ENCODE measurements at places on chromosomes 2 and 18.
A peak's percentile ranks its signal among the peaks of the same experiment; 100 is the strongest.

- no peak overlapping the region for H3K27ac ChIP-seq
- H3K27me3 ChIP-seq: no peaks in the 10 kb centered on the region
- no peaks in the 10 kb centered on the region for H3K36me3 ChIP-seq
- H3K4me1 ChIP-seq: no peaks in the 10 kb centered on the region
- H3K4me3 ChIP-seq: no peak overlapping the region
- DNase-seq: no peak
Observed at GRCh38 chr18:78543201-78543725, 436.4 kb upstream of the SALL3 start.

GRCh38 chr2:101476605-101477208 is 1.8 kb upstream of the RFX8 start:
- no peak for DNase-seq
- H3K4me3 ChIP-seq: no peak overlapping the region
- H3K27ac ChIP-seq: no peak overlapping the region
- H3K27me3 ChIP-seq: no peaks in the 10 kb centered on the region
- peaks cover 11% of the 10 kb centered on the region for H3K4me1 ChIP-seq
- no peaks in the 10 kb centered on the region for H3K36me3 ChIP-seq

DNA sequence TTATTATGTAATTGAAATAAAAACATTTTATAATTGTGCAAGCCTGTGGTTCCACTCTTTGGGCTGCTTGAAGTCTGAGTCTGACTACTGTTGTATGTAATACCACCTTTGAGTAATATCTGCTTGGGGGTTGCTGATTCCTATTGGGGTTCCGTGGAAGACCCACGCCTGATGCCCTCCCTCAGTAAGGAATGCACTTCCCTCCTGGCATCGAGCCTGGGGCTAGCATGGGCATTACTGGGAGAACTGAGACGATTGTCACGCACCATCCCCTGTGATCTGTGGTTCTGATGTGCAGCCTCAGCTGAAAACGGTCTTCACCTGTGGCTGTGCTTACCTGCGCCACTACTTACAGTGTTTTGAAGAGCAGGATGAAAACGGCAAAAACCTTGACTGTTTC is 32.7 kb upstream of the RBM44 start:
- no peak overlapping the region for H3K4me3 ChIP-seq
- no peaks in the 10 kb centered on the region for H3K4me1 ChIP-seq
- peaks cover 11% of the 10 kb centered on the region for H3K36me3 ChIP-seq
- H3K27ac ChIP-seq: no peak overlapping the region
- no peak for DNase-seq

GRCh38 chr2:223696719-223697118 is 94.6 kb upstream of the SCG2 start:
- no peaks in the 10 kb centered on the region for H3K4me1 ChIP-seq
- H3K4me3 ChIP-seq: no peak overlapping the region
- no peaks in the 10 kb centered on the region for H3K36me3 ChIP-seq
- no peak for DNase-seq

- H3K36me3 ChIP-seq: no peaks in the 10 kb centered on the region
- H3K4me1 ChIP-seq: 0 out of 2 replicates have a peak, but pooled peaks cover 2% of the 10 kb centered on the region
Observed at GRCh38 chr2:65566617-65567016, 134.2 kb upstream of the SPRED2 start.

DNA sequence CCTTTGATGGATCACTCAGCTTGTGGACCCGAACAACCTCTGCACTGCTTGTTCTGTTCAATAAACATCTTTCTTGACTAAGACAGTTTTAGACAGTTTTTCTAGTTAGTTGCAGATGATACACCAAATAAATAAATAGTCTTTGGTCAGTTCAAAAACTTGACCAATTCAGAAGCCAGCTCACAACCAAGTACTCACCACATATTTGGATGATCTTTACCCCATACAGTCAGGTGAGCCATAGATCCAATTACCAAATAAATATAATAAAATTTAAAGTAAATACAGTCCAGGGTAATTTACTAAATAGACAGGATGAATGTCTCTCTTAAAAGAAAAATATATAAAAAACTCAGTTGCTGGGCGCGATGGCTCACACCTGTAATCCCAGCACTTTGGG is 18.2 kb downstream of the SCN3A start:
- DNase-seq: no peak
- H3K36me3 ChIP-seq: no peaks in the 10 kb centered on the region
- no peak overlapping the region for H3K4me3 ChIP-seq
- no peak overlapping the region for H3K27ac ChIP-seq

DNA sequence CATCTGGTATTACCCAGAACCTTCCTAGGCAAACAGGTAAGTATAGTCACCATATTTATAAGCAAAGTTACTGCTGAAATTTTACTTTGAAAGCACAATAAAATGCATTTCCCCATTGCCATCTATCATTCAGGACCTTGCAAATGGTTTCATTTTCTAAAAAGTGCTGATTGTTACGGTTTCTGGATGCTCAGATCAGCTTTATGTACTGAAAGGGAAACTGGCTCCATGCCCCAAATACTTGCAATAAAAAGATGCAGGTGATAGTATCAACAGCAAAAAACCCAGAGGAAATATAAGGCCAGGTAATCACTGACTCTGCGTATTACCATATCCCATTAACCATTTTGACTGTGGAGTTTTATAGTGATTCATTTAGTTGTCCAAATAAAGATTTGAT is 1150.7 kb upstream of the CRIM1 start:
- H3K36me3 ChIP-seq: no peaks in the 10 kb centered on the region
- H3K27me3 ChIP-seq: peaks cover 1% of the 10 kb centered on the region
- H3K4me1 ChIP-seq: no peaks in the 10 kb centered on the region
- H3K4me3 ChIP-seq: no peak overlapping the region
- no peak for DNase-seq

- H3K27me3 ChIP-seq: no peaks in the 10 kb centered on the region
Observed at GRCh38 chr2:227612546-227613271, 1.9 kb downstream of the SCYGR3 start.

DNA sequence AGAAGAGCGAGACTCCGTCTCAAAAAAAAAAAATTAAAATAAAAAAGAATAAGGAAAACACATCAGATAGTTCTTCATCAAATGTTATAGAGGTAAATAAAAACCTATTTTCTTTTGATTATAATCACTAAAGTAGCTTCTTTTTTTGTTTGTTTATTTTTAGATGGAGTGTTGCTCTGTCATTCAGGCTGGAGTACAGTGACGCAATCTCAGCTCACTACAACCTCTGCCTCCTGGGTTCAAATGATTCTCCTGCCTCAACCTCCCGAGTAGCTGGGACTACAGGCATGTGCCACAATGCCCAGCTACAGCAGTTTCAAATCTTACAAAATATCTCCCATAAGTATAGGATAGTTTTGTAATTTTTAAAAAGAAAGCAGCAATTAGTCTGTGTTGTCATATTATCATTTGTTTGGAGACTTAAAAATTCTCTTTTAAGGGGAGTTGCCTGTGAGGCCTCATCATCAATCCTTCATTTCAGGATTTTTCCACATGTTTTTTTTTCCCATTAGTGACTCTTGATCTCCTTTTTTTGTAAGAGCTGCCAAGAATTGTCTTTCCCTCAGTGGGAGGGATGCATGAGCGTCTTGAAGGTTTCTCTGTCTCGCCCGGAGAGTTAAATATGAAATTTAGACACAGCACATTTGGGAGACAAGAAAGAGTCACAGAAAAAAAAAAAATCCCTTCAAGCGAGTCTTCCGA is 275.9 kb downstream of the CDCA7 start:
- H3K4me3 ChIP-seq: no peak overlapping the region
- H3K27ac ChIP-seq: no peak overlapping the region
- no peaks in the 10 kb centered on the region for H3K27me3 ChIP-seq
- no peak for DNase-seq
- no peaks in the 10 kb centered on the region for H3K4me1 ChIP-seq

- no peaks in the 10 kb centered on the region for H3K27me3 ChIP-seq
- H3K36me3 ChIP-seq: no peaks in the 10 kb centered on the region
- H3K4me1 ChIP-seq: peaks cover 2% of the 10 kb centered on the region
- DNase-seq: no peak
Observed at GRCh38 chr2:124250433-124250832, 225.3 kb downstream of the CNTNAP5 start.

- no peaks in the 10 kb centered on the region for H3K27me3 ChIP-seq
- peaks cover 3% of the 10 kb centered on the region for H3K4me1 ChIP-seq
- H3K27ac ChIP-seq: no peak overlapping the region
- no peaks in the 10 kb centered on the region for H3K36me3 ChIP-seq
Observed at GRCh38 chr2:16172324-16173175, 232.2 kb downstream of the MYCN start.

DNA sequence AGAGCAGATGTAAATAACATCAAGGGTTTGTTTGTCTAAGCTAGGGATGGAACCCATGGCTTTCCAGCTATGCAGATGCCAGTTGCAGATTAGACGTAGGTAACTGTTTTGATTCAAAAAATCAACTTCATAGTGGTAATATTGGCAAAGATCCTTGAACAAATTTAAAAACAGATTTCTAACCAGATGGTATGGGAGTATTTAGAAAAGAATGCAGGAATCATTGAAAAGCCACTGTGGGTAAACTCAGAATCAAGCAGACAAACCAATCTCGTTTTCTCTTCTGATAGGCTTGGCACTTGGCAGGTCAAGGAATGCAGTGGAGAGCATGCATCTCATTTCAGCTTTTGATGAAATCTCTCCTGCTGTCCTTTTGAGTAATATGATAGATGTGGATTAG is 377.5 kb downstream of the CLIP4 start:
- no peak overlapping the region for H3K4me3 ChIP-seq
- no peak for DNase-seq
- no peaks in the 10 kb centered on the region for H3K27me3 ChIP-seq
- H3K36me3 ChIP-seq: no peaks in the 10 kb centered on the region
- peaks cover 3% of the 10 kb centered on the region for H3K4me1 ChIP-seq
- H3K27ac ChIP-seq: no peak overlapping the region

- no peaks in the 10 kb centered on the region for H3K27me3 ChIP-seq
- DNase-seq: no peak
- H3K4me1 ChIP-seq: no peaks in the 10 kb centered on the region
- H3K4me3 ChIP-seq: no peak overlapping the region
Observed at GRCh38 chr2:14364471-14364870, 268.0 kb upstream of the LRATD1 start.

GRCh38 chr2:189249901-189250300 is 70.3 kb upstream of the COL5A2 start:
- no peaks in the 10 kb centered on the region for H3K4me1 ChIP-seq
- no peak overlapping the region for H3K4me3 ChIP-seq
- no peak overlapping the region for H3K27ac ChIP-seq
- H3K27me3 ChIP-seq: no peaks in the 10 kb centered on the region

- H3K27ac ChIP-seq: no peak overlapping the region
- H3K36me3 ChIP-seq: no peaks in the 10 kb centered on the region
- DNase-seq: no peak
- no peak overlapping the region for H3K4me3 ChIP-seq
Observed at GRCh38 chr2:121809607-121810006, 54.2 kb downstream of the TSN start.

- peak; percentile 97 for DNase-seq
- peaks cover 9% of the 10 kb centered on the region for H3K4me1 ChIP-seq
- H3K4me3 ChIP-seq: peak overlapping the region; percentile 38
- H3K27ac ChIP-seq: no peak overlapping the region
- peaks cover 11% of the 10 kb centered on the region for H3K27me3 ChIP-seq
Observed at GRCh38 chr2:219308142-219309101, 779 bp downstream of the PTPRN start.

GRCh38 chr2:168773719-168774521 is 28.5 kb upstream of the NOSTRIN start:
- no peaks in the 10 kb centered on the region for H3K4me1 ChIP-seq
- peaks cover 5% of the 10 kb centered on the region for H3K36me3 ChIP-seq
- H3K27me3 ChIP-seq: no peaks in the 10 kb centered on the region

DNA sequence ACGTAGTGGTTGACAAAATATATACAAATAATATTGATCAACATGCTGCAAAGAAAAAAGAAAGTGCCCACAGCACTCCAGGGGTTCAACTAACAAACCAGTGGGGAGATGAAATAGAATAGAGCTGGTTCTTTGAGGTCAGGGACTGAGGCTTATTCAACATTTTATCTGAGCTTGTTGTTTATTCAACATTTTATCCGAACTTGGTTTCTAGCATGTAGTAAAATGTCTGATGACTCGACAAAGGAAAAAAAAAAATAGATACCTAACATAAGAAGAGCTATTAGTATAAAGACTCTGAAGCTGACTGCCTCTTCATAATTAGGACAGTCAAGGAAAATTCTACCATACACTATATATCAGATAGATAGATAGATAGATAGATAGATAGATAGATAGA is 440.9 kb downstream of the NRXN1 start:
- no peak overlapping the region for H3K27ac ChIP-seq
- no peak overlapping the region for H3K4me3 ChIP-seq
- H3K36me3 ChIP-seq: no peaks in the 10 kb centered on the region
- no peaks in the 10 kb centered on the region for H3K4me1 ChIP-seq
- no peak for DNase-seq

- H3K4me3 ChIP-seq: no peak within 1 kb of the TSS
- peaks cover 6% of the 10 kb centered on the region for H3K4me1 ChIP-seq
- no peak within 1 kb of the TSS for H3K27ac ChIP-seq
- peaks cover 2% of the 10 kb centered on the region for H3K27me3 ChIP-seq
- H3K36me3 ChIP-seq: peaks cover 13% of the 10 kb centered on the region
- DNase-seq: no peak
Observed at GRCh38 chr2:74525717-74526648, at the start of gene DQX1. Gene DQX1, minus strand, starts transcription at chr2:74526231. Its CDS starts 502 bp downstream, at chr2:74525729.

- no peak for DNase-seq
- no peak overlapping the region for H3K27ac ChIP-seq
- no peak overlapping the region for H3K4me3 ChIP-seq
- H3K27me3 ChIP-seq: no peaks in the 10 kb centered on the region
- no peaks in the 10 kb centered on the region for H3K4me1 ChIP-seq
- no peaks in the 10 kb centered on the region for H3K36me3 ChIP-seq
Observed at GRCh38 chr2:2588777-2589176, 257.7 kb upstream of the MYT1L start.

DNA sequence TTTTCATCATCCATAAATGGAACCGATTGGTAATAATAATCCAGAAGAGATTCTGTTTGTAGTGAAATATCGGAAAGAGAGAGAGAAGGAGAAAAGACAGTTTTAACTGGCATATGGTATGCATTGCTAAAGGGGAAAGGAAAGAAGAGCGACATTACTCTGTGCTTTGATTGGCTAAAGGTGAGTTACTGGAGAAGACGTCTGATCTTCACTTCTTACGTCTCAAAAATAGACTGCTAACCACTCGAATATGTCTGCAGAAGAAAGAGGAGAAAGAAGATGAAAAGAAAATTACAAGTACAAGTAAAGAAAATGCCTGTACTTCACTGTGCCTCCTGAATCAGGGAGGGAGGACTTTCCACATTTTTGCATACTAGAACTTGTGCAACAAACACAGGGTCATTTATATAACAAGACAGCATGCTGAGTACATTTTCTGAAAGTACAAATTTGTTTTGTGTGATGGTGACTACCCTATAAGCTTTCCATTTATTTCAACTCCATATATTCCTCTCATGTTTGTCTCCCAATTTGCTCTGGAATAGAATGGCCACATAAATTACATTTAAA is 787.2 kb downstream of the RNF144A start:
- H3K36me3 ChIP-seq: no peaks in the 10 kb centered on the region
- no peak overlapping the region for H3K4me3 ChIP-seq

- DNase-seq: no peak
- no peaks in the 10 kb centered on the region for H3K27me3 ChIP-seq
- no peaks in the 10 kb centered on the region for H3K4me1 ChIP-seq
Observed at GRCh38 chr2:78564666-78565065, 460.8 kb upstream of the REG3G start.

GRCh38 chr2:235445116-235445515 is 48.7 kb upstream of the AGAP1 start:
- no peaks in the 10 kb centered on the region for H3K27me3 ChIP-seq
- no peaks in the 10 kb centered on the region for H3K4me1 ChIP-seq
- H3K36me3 ChIP-seq: no peaks in the 10 kb centered on the region
- H3K4me3 ChIP-seq: no peak overlapping the region

GRCh38 chr2:65129286-65129825 is 550 bp downstream of the RAB1A start:
- no peaks in the 10 kb centered on the region for H3K4me1 ChIP-seq
- H3K36me3 ChIP-seq: no peaks in the 10 kb centered on the region
- H3K4me3 ChIP-seq: peak overlapping the region; percentile 90
- no peak for DNase-seq
- peak overlapping the region; percentile 83 for H3K27ac ChIP-seq

All from H1 (cell line).